Heart right ventricle (tissue), 16 donors: ENCODE measurements at places on chromosomes 5 and 9. TPM values are rescaled to one million over a fixed set of nuclear protein-coding genes. Genes with fewer than 3 reads are reported as not detected.

TMEM252 gene
- 0.03 TPM for polyA plus RNA-seq

C5orf46 gene
- polyA plus RNA-seq, result 20.6 TPM

DUSP1 gene
- polyA plus RNA-seq, result 33.3 TPM

GMCL2 gene
- not detected for polyA plus RNA-seq

ADRB2 gene
- 2.3 TPM for polyA plus RNA-seq

BARHL1 gene
- polyA plus RNA-seq, result not detected

CCDC192 gene
- not detected for polyA plus RNA-seq

PDCD1LG2 gene
- 1.2 TPM for polyA plus RNA-seq

GFPT2 gene
- polyA plus RNA-seq, result 9.3 TPM

GABRA1 gene
- polyA plus RNA-seq, result not detected

TAF1L gene
- polyA plus RNA-seq, result under 0.01 TPM

PCDHA13 gene
- not detected for polyA plus RNA-seq

RAI14 gene
- 3.3 TPM for polyA plus RNA-seq

PCDHGA3 gene
- polyA plus RNA-seq, result 1.3 TPM

PTGS1 gene
- polyA plus RNA-seq, result 2.9 TPM

SLC4A9 gene
- 0.01 TPM for polyA plus RNA-seq

NDUFAF2 gene
- polyA plus RNA-seq, result 60.3 TPM

ITGA2 gene
- 1.3 TPM for polyA plus RNA-seq

SLC25A2 gene
- not detected for polyA plus RNA-seq

OMD gene
- polyA plus RNA-seq, result 2.1 TPM

TRAF1 gene
- polyA plus RNA-seq, result 2.2 TPM

SPINK4 gene
- polyA plus RNA-seq, result not detected

ANKRD18A gene
- 0.75 TPM for polyA plus RNA-seq

ZNF622 gene
- polyA plus RNA-seq, result 29.6 TPM

ZDHHC11 gene
- polyA plus RNA-seq, result 8.1 TPM

CTXN3 gene
- polyA plus RNA-seq, result not detected

SPATA31D4 gene
- not detected for polyA plus RNA-seq

ATP10B gene
- polyA plus RNA-seq, result 0.01 TPM

LHFPL2 gene
- polyA plus RNA-seq, result 5.7 TPM

CDKN2B gene
- polyA plus RNA-seq, result 1.4 TPM

CETN3 gene
- polyA plus RNA-seq, result 14.4 TPM

PRSS3 gene
- not detected for polyA plus RNA-seq

WDR70 gene
- 24.7 TPM for polyA plus RNA-seq

RASGRF2 gene
- 8.6 TPM for polyA plus RNA-seq

F2RL2 gene
- polyA plus RNA-seq, result 0.30 TPM

PCDHB8 gene
- polyA plus RNA-seq, result 0.46 TPM

SPINK5 gene
- 1.4 TPM for polyA plus RNA-seq

DMAC1 gene
- polyA plus RNA-seq, result 32.8 TPM

TYRP1 gene
- 7.2 TPM for polyA plus RNA-seq

TAS2R1 gene
- not detected for polyA plus RNA-seq
